Stimulated activated CD4-positive, alpha-beta T cell treated with anti-CD3 and anti-CD28 coated beads, Interleukin-1b, Interleukin-23, amount 100 ng/mL, for 1 hour (primary cell): ENCODE measurements at places on chromosomes 5 and 9.

DNA sequence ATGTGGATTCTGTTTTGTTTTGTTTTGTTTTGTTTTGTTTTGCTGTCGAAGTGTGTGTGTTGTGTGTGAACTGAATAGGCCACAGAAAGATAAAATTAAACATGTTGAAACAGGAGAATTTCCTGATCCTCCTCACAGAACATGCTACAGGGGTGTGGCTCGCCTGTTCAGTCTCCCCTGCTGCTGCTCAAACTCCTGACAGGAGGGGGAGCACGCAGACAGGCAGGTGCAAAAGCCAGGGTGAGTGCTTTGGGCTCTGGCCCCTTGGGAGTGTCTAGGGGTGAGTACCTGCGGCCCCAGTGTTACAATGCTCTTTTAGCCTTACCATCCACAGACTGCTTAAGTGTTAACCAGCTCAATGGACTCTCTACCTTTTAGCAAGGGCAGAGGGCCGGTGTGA, 473.5 kb downstream of the MAT2B start:
- DNase-seq = no peak

- DNase-seq = no peak
Measured at GRCh38 chr5:67577424-67577823, 380.8 kb upstream of the CD180 start.

- no peak for DNase-seq
Measured at GRCh38 chr9:2241461-2241835, 226.3 kb downstream of the SMARCA2 start.

- no peak for DNase-seq
Measured at GRCh38 chr9:95107001-95107749, 210.3 kb downstream of the FANCC start.

- DNase-seq = no peak
Measured at GRCh38 chr5:62506659-62507460, 71.8 kb upstream of the LRRC70 start.

- DNase-seq = no peak
Measured at GRCh38 chr9:132381966-132382541, 24.6 kb downstream of the TTF1 start.

- DNase-seq = no peak
Measured at GRCh38 chr5:88140396-88140855, 128.2 kb downstream of the TMEM161B start.

DNA sequence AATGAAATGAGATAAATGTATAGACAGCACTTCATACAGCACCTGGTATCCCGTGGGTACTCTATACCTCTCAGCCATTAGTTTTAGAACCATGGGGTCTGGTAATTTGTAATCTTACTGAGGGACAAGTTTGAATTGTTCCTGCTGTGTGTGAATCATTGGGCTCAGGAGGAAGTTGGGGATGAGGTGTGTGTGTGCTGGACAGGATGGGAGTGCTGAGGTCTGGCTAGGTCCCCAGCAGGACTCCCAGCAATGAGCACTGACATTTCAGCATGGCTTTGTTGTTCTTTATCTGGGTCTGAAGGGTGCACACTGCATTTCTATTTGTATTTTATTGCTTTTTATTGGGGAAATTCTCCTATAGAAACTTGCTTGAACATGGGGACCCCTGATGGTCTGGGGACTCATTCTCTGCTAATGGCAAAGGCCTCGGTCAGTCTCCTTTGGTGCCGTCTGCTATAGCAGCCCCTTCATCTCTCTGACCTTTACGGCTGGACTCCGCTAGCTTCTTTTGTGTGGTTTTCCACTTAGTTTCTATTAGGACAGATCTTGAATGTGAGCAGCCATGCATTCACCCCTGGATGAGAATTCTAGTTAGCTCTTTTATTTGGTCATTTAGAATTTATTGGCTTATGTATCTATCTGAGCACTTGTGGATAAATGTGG, 98.1 kb downstream of the SREK1 start:
- no peak for DNase-seq

DNA sequence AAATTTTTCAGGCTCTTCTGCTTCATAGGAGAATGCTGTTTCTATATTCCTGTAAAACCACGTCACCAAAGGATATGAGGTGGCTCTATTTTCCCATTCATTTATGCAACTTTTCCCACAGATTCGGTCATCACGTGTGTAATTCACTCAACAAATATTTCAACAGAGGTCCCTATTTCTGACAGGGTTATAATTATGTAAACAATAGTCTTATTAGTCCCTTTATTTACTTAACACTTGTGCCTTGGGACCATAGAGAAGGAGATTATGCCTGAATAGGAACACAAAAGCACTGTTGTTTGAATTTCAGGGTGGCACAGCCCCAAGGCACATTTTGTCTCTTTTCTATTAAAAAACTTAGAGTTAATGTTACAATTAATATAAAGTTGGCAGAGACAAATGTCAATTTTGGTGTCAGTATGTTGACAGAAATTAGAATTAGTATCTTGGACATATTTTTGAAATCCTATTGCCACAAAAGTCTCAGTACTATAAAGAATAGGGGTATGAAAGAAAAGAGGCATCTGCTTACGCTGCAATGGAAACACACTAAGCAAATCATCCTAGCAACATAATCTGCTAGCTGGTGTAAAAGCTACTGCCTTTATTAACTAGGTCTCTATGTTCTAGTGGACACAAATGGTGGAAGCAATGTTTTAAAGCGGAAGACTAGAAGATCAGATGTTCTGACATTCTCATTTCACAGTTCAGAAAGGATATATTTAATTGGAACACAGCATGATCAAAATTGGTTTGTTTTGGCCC, 229.1 kb upstream of the TBCA start:
- no peak for DNase-seq

DNA sequence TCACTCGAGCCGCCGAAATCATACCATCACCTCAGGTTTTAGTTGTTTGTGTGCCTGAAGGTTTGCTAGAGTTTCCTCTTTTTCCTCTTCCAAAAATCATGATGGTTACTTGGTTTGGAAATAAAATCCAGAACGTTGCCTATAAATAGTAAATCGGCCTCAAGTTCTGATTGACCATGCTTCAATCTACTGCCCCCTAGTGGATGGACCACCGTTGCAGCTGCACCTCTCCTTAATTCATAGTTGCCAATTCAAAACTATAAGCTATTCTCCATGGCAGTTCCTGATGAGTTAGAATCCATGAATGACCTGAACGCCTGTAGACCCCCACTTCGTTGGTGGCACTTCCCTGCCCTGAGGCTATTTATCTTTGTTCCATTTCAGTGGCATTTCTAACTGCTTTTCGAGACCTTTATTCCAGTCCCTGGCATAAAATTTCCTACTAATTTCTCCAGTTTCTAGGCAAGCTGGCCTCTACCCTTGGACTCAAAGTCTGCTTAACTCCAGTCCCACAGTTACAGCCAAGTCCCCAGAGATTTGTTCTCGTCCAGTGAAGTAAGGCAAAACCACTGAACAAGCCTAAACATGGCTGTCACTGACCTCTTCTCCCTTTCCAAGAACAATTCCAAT, 422.6 kb downstream of the EFNA5 start:
- no peak for DNase-seq

DNA sequence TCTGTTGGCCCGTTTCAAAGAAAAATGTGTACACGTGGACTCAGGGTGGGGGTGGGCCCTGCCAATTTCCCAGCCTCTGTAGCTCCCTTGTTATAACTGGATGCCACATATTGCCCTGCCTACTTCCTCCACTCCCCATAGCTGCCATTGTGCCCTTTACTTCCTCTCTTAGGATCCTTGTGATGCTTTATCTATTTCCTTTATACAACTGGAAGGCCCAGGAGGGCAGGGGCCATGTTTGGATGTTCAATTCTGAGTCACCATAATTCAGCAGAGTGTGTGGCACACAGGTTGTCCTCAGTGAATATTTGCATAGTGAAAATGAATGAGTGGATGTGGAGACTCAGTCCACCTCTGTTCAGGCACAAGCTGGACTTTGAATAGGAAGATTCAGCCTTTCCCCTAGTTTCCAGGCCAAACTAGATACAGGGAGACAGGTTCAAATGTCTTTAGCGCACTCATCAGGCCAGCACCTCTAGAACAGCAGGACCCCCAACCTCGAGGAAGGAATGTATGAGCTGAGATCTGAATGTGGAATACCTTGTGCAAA, 10.6 kb upstream of the FEM1C start:
- no peak for DNase-seq

DNA sequence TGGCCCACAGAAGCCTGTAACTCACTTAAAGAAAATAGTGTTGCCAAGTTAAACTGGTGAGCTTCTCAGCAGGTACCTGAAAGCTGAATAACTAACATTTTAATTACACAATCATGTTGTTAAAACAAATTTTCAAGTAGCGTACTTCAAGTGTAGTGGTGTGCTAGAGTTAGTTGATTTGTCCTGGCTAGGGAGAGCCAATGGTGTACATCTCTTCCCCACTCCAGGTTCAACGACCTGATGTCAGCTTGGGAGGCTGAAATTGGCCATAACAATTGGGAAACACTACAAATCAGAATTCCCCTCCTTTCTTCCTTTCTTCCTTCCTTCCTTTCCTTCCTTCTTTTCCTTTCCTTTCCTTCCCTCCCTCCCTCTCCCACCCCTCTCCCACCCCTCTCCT, 295.3 kb upstream of the SLC24A2 start:
- no peak for DNase-seq

- no peak for DNase-seq
Measured at GRCh38 chr5:44390351-44390750, 1.1 kb upstream of the FGF10 start.

DNA sequence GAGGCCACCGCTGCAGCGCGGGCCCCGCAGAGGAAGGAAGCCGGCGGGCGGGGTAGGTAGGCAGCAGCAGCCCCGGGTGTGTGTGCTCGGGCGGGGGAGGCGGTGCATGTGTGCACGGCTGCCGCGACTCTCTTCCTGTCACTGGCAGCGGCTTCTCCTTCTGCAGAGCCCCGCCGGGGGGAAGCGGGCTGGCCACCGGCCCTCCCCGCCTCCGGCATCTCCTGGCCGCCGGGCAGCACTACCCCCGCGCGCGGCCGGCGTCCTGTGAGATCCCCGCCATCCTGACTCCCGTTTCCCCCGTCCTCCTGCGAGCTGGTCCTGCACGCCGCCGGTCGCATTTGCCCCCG, 315 bp downstream of the PIK3R1 start:
- DNase-seq = peak; percentile 7

GRCh38 chr5:72021651-72022357, 85.5 kb upstream of the MAP1B start:
- DNase-seq = no peak

DNA sequence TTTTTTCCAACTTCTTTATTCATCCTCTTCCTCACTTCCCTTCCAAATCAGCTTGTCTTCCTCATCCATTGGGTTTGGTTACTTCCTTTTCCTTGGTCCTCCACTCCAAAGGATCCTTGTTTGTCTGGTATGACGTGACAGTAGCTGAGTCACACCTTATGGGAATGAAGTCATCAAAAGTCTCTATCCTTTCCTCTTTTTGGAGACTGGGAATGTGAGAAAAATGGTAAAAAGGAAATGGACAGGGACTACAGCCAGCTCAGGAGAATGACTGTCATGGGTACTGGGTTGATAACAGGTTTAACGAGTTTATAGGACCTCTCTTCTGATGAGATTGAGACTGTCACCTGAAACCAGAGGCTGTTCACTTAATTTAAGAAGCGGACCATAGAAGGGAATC, 76.2 kb upstream of the MYO10 start:
- no peak for DNase-seq

GRCh38 chr9:68690088-68690487, 15.0 kb upstream of the PIP5K1B start:
- DNase-seq = no peak

DNA sequence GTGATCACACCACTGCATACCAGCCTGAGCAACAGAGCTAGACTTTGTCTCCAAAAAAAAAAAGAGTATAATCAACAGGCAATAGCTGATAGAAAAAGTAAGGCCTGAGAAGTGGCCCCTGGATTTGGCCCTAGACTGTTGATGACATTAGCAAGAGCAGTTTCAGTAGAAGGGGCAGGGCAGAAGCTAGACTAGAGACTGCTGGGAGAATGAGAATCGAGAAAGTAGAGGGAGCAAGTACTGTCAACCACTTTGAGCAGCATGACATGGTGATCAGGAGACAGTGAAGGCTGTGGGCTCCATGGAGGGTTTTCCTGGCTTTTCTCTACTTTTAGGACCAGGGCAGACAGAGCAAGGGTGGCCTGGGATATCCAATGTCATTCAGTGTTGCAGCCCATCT, 34.9 kb upstream of the B4GALT1 start:
- no peak for DNase-seq

DNA sequence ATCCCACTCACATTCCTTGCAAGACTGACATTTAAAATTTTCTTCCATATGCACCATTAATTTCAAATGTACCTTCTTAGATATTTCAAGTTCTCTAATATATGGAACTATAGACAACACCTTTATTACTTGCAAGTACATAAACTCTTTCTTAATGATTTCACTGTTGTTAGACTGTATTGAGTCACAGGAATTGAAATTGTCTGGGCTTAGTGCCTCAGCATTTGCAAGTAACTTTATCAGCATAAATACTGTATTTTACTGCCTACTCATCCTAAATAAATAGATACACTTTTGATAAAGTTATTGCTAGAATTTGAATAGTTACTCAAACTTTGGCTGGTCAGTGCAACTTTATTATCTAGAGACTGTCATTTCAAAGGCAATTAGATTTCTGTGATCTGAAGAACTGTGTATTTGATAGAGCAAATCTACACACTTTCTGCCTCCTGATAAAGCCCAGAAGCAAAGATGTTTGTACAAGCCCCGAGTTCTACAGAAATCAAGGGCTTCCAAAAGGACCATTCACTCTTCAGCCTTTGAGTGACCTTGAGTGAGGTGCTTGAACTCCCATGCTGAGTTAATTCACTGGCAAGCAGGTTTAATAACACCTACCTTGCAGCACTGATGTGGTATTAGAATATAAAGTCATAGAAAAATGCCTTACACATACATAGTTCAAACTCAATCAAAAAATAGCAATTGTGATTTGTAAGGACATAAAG, 91.6 kb downstream of the COX7C start:
- DNase-seq = no peak

DNA sequence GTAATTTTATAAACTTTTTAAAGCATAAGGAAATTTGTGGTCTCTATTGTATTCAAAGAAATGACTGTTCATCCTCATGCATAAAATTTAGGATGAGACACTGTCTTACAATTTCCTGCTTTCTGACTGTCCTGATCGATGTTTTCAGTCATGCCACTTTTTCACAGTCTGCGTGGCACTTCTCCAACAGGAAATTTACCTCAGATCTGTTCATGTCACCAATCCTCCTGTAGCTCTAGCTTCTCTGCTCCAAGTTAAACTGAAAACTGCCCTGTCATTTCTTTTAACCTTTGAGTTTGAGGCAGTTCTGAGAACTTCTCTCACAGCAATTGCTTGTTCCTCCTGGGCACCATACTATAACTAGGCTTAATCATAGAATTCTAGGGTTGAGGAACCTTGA, 455.1 kb downstream of the EFNA5 start:
- DNase-seq = no peak

- DNase-seq = no peak
Measured at GRCh38 chr9:7823651-7824050, 24.1 kb upstream of the DMAC1 start.

DNA sequence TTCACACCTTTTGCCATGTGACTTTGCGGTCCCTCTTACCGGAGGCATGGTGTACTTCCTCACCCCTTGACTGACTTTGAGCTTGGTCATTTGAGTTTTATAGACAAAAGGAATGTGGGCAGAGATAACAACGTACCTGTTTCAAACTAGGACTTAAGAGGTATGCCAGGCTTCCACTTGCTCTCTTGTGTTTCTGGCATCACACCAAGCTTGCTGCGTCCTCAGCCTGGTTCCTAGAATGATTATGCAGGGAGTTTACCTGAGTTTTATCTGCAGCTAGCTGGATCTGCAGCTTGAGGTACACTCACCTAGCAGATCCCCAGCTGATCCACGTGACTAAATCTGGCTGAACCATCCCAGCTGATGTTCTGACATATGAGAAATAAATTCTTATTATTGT, 66.2 kb downstream of the PLK2 start:
- DNase-seq = no peak

- DNase-seq = no peak
Measured at GRCh38 chr9:118640836-118641560, 728.2 kb downstream of the BRINP1 start.
